DMS153 (cell line): ENCODE measurements at places on chromosomes 6 and 20.

- DNase-seq = peak; percentile 9
Measured at GRCh38 chr6:56683882-56684281, 41.2 kb upstream of the DST start.

GRCh38 chr6:157609117-157609516 is 213.9 kb upstream of the SNX9 start:
- DNase-seq = no peak

DNA sequence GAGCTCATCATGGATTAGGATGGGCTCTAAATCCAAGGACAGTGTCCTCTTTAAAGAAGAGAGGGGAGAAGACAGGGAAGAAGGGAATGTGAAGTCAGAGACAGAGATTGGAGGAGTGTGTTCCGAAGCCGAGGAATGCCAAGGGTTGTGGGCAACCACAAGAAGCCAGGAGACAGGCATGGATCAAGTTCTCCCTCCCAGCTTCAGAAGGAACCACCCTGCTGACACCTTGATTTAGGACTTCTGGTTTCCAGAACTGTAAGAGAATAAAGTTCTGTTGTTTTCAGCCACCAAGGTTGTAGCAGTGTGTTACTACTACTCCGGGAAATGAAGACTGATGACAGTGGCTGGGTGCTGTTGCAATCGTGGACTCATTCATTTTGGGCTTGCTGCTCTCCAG is 120.1 kb downstream of the RPS12 start:
- DNase-seq = no peak

DNA sequence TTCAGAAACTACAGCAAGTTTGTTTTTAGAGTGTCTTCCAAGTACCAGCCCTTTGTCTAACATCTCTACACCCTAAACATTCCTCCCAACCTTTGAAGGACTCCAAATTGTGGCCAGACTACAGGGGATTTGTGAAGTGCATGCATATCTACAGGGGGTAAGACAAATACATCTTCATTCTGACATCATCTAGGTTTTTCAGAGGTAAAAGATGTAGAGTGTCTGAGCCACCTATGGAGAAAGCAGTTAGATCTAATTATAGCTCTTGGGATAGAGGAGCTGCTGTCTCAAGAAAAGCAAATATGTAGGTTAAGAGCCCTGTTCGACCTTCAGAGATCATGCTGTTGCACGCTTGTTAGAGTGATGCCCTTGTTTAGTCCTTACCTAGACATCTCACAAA is 617.7 kb upstream of the AGPAT4 start:
- DNase-seq = no peak

DNA sequence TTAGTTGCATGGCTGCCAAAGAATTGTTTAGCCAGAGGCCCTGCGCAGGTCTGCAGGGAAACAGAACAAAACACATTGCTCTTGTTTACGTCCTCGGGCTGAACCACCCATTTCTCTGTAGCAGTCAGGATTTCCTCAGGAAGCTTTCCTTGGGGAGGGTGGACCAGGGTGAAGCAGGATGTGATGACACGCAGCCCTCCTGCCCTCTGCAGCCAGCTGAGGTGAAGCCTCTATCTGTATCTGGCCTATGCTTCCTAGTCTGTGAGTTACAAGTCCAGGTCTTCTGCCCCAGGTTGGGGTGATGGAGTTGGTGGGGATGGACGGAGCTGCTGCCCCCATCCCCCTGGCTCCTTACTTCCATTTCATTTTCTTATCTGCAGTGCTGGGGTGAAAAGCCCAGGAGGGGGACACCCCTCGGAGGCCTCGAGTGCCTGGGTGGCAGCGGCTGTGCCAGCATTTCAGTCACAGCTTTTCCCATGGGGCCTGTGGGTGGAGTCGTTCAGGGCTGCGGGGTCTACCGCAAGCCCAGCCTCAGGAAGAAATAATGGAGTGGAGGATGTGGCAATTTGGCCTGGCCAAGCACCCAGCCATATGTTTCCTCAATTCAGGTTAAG is 24.9 kb downstream of the SASH1 start:
- DNase-seq = no peak

DNA sequence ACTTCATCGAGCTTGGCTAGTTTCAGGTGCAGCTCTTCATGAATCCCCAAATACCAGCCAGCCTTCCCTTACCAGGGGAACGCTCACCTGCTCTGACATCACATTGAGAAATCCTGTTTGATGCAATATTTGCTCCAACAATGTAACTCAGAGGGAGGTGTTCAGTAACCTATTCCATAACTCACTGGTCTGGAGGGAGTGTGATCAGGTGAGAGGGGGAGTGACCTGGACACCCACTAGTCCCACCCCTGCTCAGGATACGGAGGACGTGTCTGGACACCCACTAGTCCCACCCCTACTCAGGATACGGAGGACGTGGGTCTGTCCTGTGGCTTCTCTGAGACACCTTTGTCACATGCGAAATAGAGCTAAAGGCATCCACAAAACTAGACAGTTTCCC is 70.3 kb downstream of the HUS1B start:
- no peak for DNase-seq
